HEK293T (cell line): ENCODE measurements at places on chromosomes 7 and 10.

DNA sequence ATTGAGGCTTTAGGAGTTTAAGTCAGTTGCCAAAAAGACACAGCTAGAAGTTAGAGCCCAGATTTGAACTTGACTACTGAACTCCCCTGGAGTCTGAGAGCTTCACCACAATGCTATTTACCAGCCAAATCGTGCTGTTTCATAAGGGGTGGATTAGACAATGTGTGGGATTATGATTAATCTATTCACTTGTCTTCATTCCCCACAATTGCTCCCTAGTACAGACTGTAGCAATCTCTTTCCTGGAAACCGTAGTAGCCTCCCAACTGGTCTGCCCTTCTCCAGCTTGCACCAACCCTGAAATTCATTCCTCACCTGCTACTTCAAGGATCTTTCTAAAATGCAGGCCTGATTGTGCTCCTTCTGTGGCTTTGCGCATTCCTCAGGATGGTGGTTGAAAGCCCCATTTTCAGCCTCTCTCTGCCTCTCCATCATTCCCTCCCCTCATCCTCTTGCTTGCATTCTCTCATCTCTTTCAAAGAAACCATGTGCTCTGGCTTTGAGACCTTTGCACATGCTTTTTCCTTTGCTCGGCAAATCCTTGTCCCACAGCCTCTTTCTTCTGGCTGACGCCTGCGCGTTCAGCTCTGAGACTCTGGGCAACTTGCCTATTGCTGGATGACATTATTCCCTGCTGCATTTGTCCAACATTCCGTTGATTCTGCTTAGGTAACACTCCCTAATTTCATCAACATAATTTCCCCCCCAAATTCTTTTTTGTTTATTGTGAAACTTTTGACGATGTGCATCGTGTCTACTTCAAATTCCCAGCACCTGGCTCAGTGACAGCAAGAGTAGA is 145.1 kb downstream of the ADRA2A start:
- no peak for DNase-seq

GRCh38 chr10:103145860-103146466 is 47.1 kb downstream of the NT5C2 start:
- DNase-seq: peak; percentile 52

DNA sequence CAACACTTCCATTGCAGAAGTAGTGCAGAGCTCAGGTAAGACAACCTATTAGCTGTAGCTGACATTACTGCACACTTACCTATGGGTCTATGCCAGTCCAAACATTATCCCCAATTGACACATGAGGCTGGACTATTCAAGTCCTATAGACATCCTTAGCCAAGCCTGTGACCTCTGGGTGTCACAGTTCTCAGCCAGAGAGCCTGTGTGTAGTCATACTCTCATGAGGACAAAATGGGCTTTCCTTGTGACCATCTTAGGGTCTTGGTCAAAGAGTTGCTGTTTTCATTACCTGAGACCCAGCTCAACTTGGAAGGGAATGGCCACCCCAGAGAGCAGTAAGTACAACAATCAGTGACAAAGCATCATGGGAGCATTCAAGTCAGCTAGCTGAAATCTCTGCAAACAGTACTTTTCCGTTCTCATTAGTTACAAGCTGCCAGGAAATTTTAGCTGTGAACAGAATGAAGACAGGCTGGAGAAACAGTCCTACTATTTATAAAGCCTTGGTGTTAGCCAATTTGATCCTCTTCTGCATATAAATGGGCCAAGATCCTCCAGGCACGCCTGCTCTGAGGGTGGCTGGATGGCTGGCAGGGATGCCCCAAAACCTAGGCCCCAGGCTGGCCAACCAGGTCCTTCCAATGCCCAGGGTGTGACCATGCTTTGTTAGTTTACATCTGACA is 44.3 kb downstream of the NUDCD3 start:
- DNase-seq: no peak

- DNase-seq: no peak
Measured at GRCh38 chr7:156101355-156101754, 289.1 kb upstream of the SHH start.

DNA sequence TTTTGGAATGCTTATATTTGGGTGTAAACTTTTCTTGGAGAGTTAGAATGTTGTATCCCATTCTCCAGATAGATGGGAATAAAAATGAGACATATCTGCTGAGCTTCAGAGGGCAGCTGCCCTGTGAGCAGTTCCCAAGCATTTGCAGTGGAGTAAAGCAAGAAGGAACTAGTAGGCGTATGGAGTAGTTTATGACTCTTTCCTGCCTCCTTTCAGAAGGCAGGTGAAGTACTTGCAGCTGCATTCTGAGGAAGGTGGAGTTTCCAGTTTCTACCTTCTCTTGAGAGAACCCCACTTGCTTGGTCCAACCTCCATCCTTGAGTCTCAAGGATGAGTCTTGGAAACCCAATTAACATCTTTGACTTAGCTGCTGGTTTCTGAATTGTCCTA is 563.6 kb downstream of the LRMDA start:
- no peak for DNase-seq

GRCh38 chr10:51743146-51743545 is 43.8 kb upstream of the CSTF2T start:
- DNase-seq: no peak

- no peak for DNase-seq
Measured at GRCh38 chr10:110410329-110411046, 87.2 kb upstream of the DUSP5 start.

GRCh38 chr10:125001313-125002046 is 59.6 kb downstream of the ZRANB1 start:
- DNase-seq: no peak

GRCh38 chr7:101106386-101106785 is 20.5 kb upstream of the SERPINE1 start:
- DNase-seq: no peak

DNA sequence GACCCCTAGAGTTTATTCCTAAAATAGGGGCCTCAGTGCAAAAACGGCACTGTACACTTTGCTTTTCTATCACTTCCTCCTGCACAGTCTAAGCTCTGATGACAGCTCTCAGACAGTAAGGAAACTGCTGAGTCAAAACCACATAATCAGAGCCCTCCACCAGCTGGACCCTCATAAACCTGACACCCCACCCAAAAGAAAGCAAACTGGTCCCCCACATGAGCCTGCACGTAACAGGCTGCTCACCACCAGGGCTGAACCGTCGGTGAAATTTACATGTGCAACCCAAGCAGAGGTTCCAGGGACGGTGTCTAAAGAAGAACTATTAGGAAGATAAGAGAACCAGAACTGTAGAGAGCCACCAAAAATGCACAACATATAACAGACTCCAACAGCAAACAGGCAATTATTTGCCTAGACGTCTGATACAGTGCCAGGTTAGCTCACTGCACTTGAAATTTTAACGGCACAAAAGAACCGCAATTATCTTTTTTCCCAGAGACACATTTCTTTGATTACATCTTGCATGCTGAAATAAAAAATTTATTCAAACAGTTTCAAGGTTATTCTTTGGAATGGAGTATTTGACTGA is 19.6 kb downstream of the SGMS1 start:
- DNase-seq: no peak

DNA sequence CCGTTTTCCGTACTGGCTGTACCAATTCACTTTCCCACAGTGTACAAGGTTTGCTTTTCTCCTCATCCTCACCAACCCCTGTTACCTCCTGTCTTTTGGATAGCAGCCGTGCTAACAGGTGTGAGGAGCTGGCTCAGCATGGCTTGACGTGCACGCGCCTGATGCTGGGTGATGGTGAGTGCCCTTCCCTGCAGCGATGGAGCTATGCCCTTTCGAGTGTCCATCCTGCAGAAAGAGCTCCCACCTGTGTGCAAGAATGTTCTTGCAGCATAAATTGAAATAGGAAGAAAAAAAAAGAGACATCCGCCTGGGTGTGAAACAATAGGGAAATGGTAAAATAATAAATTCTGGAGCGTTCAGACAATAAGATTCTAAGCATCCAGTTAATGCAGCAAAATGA is 9.5 kb upstream of the UBE3C start:
- DNase-seq: no peak

- no peak for DNase-seq
Measured at GRCh38 chr10:10644676-10645385, 372.8 kb upstream of the CELF2 start.

- DNase-seq: no peak
Measured at GRCh38 chr10:56632537-56632936, 271.5 kb upstream of the ZWINT start.

DNA sequence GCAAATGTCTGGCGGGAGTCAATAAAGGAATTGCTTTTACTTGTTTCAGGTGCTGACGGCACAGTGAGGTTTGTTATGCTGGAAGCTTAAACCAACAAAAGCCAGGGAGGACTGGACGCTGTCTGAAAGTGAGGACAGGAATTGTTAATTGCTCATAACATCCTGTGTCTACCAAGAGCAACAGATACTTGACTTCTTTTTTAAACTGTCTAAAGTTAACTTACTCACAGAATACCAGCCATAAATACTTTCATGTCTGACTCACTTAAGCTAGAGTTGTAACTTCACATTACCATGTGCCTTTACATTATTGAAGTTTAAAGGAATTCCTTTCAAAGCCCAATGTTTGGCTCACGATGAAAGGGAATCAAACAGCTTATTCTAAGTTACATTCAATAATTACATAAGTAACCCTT is 252.7 kb upstream of the SHH start:
- no peak for DNase-seq

GRCh38 chr10:110773693-110774068 is 98.0 kb upstream of the PDCD4 start:
- no peak for DNase-seq

DNA sequence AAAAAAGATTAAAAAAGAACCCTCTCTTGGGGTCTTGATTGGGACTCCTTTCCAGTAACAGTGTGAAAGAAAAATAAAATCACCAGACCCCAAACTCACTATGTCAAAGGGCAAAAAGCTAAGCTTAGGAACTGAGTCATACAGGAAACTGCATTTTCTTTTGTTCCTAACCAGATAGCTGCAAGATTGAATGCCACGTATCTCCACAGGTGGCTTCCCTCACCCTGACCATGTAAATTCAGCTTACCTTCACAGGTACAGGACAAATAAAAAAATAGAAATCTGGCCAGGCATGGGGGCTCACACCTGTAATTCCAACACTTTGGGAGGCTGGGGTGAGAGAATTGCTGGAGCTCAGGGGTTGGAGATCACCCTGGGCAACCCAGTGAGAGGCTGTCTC is 32.5 kb upstream of the EIF4H start:
- DNase-seq: no peak

GRCh38 chr7:24820730-24821044 is 63.4 kb upstream of the GSDME start:
- no peak for DNase-seq

GRCh38 chr7:111887734-111888133 is 318.5 kb downstream of the DOCK4 start:
- DNase-seq: no peak

- no peak for DNase-seq
Measured at GRCh38 chr10:86347856-86348255, 18.7 kb downstream of the GRID1 start.

- DNase-seq: no peak
Measured at GRCh38 chr7:154172236-154172635, 120.0 kb downstream of the DPP6 start.

GRCh38 chr10:130721971-130722370 is 585.8 kb downstream of the GLRX3 start:
- no peak for DNase-seq

GRCh38 chr7:109343678-109344077 is 774.0 kb downstream of the DNAJB9 start:
- no peak for DNase-seq

DNA sequence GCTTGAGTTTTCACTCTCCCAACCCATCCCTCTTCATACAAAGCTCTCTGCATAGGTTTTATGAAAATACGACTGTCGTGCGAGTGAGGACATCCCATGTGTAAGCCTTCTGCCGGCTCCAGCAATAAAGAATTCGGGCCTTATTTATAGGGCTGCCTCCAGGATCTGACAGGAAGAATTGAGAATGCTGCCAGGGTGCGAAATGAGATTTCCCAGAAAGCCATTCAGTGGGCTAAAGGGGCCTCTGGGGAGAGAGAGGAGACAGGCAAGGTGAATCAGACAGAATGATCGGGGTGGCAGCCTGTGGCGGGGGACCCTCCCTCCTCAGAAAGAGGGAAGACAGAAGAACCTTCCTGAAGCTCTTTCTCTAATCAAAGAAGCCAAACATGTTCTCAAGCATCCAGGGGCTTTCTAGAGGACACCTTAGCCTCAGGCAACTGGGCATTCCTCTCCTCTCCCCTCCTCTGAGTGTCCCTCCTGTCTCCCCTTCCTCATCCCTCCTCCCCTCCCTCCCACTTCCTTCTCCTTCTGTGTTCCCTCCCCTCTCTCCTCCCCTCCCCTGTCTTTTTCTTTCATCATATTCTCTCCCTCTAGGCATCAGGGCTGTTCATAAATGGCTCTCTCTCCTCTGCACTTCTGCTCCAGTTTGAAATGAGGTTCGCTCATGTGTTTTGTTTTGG is 410.9 kb downstream of the TYW1 start:
- DNase-seq: no peak

DNA sequence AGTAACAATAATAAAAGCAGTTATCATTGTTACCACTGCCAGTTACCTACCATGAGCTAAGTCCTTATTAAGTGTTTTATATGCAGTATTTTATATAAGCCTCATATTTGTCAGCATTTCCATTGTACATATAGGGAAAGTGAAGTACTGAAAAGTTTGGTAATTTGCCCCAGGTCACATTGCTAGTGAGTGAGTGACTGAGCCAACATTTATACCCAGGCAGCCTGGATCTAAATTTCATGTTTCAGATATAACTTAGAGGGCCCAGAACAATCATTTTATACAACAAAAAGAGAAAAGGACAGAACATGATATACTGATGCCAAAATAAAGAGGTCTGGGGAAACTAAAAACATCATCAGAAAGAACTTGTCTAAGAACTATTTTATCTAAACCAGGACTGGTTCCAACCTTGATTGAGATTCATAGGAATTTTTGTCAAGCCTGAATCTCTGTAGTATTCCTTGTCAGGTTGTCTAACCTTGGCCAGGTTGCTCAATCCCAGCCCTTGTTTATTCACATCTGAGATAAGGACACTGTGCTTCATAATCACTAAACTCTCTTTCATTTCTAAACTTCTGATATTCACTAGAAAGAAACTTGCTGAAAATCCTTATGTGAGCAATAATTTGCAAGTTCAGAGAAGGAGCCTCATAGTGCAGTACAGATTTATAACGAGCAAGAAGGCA is 308.2 kb downstream of the IPMK start:
- no peak for DNase-seq

GRCh38 chr7:133602291-133602690 is 349.4 kb downstream of the EXOC4 start:
- DNase-seq: no peak

DNA sequence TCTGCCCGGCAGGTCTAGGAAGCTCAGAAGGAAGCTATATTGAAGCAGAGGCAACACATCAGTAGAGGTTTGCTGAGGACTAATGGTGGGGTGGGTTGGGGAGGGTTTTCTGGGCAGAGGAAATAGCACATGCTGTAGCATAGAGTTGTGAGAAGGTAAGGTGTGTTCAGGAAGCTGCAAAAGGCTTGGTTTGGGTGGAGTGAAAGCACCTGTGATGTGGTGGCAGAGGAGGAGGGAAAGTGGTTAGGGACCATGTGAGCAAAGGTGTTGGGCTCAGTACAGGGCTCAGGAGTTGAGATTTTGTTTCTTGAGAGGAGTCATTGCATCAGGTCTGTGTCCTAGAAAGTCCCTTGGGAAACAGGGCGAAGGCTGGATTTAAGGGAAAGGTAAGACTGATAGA is 294.6 kb downstream of the SORCS3 start:
- no peak for DNase-seq
